ENCODE measurements at places on chromosomes 1 and 21. TPM values are rescaled to one million over a fixed set of nuclear protein-coding genes. Genes with fewer than 3 reads are reported as not detected.

Gene MANEAL
- total RNA-seq: 1.5 TPM

Gene SYNJ1
- 16.7 TPM for total RNA-seq

GRCh38 chr1:203448521-203449061 lies 27.0 kb upstream of the PRELP start:
- no peak for DNase-seq

GRCh38 chr1:71792264-71792663 lies 490.1 kb downstream of the NEGR1 start:
- DNase-seq: no peak

Gene PSEN2
- 30.9 TPM for total RNA-seq

Data from mesenteric fat pad (tissue), 1 donor.